Femur (tissue), 1 donor: ENCODE measurements at places on chromosomes 16 and 17.

- DNase-seq = no peak
These were observed 230.1 kb downstream of the CBLN1 start for GRCh38 chr16:49051576-49051975.

- no peak for DNase-seq
These were observed 352 bp downstream of the GGNBP2 start for GRCh38 chr17:36545077-36545464.

- DNase-seq = no peak
These were observed 4.5 kb upstream of the NME4 start for GRCh38 chr16:392450-393030.

DNA sequence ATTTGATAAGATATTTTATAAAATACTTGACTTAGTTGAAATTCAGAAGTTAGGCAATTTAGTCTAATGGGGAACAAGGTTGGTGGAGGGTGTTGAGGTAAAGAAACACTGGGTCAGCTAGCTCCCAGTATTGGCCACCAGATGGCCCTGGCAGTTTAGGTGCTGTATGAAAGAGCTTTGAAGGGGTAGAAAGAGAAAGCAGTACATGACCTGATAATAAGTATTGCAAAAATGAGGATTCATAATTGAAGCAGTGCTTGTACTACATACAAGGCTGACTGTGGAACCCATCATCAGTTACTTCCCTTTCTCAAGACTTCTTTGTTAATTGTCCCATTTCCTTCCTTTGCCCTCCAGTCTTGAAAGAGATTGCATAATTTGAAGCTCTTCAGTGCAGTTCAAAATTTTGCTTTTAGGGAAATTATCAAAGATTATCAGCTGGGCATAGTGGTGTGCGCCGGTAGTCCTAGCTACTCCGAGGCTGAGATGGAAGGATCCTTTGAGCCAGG is 29.4 kb downstream of the TANC2 start:
- no peak for DNase-seq

DNA sequence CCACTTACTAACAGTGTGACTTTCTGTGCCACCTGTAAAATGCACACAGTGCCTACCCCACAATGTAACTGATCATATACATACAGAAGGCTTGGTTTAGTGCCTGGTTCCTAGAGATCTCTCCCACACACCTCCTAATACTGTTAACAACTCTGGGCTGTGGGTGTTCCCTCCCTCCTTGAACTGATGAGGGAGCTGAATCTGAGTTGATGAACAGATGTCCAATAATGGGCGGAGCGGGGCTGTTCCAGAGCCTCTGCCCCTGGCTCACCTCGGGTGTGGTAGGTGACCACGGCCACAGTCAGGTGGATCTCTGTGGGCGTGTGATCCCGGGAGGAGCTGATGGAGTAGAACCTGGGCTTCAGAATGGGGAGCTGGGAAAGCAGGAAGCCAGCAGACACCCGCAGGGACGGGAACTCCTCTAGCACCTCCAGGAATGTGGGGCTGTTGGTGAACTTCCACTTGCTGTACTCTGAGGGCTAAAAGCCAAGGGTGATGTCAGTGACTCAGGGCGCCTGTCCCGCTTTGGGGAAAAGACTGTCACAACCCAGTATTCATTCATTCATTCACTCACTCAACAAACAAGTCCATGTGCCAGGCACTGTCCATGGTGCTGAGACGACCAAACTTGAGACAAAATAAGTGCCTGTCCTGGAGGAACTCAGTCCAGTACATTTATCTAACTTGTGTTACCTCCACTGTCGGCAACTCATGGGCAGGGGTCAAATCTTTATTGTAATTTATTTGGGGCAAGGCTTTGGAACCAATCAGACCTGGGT is 37.6 kb downstream of the NOS2 start:
- no peak for DNase-seq

DNA sequence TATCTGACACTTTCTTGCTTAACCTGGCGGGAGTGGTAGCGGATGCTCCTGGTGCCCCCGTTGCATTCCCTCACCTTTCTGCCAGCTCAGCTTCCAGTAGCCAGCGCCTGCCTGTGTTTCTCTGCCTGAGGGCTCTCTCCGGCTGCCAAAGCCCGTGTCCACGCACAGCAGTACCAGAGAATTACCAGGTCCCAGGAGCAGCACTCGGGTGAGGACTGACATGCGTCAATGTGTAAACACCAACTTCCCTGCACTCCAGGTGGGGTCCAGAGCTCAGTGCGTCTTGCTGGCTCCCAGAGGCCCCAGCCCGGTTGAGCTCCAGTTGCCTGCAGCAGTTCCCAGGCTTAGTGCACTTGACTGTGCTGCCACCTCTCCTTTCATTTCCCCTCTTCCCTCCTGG is 54.8 kb downstream of the CDH13 start:
- DNase-seq = no peak

GRCh38 chr17:11816409-11816808 is 180.9 kb downstream of the ZNF18 start:
- DNase-seq = no peak

DNA sequence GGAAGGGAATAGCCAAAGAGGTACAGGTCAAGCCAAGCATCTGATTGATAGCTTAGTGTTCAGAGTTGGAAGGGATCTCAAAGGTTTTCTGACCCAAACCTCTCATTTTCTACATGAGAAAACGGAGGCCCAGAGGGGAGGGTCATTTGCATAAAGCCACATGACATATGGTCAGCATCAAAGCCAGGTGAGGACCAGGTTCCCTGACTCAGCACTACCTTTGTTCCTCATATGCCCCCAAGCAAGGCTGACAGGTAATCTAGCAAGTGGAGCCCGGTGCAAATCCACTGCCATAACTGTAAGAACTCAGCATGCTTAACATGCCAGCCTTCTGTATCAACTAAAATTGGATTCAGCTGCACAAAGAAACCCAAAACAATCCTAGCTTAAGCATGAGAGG is 28.2 kb upstream of the CCL1 start:
- DNase-seq = no peak

DNA sequence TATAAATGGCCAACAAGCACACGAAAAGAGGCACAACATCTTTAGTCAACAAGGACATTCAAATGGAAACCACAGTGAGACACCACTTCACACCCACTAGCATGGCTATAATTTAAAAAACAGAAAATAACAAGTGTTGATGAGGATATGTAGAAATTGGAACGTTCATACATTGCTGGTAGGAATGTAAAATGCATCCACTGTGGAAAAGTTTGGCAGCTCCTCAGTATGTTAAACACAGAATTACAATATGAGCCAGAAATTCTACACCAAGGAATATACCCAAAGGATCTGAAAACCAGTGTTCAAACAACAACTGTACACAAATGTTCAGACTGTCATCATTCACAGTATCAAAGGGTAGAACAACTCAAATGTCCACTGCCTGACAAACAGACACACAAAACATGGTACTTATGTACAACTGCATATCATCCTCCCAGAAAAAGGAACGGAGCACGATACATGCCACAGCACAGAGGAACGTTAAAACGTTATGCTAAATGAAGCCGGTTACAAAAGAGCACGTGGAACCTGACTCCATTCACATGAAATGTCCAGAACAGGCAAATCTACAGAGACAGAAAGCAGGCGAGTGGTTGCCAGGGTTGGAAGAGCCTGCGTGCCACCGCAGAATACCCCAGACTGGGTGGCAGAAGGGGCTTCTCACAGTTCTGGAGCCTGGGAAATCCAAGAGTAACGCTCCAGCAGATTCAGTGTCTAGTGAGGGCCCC is 32.8 kb upstream of the METRNL start:
- no peak for DNase-seq

DNA sequence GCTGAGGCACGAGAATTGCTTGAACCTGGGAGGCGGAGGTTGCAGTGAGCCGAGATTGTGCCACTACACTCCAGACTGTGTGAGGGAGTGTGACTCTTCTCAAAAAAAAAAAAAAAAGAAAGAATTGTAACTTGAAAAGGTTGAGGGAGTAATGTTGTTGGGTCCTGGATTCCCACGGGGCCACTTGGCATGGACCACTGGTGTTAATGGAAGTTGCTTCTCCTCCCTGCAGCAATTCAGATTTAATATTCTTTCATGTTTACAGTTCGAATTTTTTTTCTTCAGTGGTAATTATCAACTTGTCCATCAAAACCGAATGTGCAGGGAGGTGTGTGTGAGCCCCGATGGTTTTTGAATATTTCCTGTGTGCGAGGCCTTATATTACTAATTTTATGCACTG is 7.2 kb downstream of the EPN2 start:
- DNase-seq = no peak
